ENCODE measurements at places on chromosomes 16 and 17. TPM values are rescaled to one million over a fixed set of nuclear protein-coding genes. Genes with fewer than 3 reads are reported as not detected.
A peak's percentile ranks its signal among the peaks of the same experiment; 100 is the strongest.

Gene C16orf92
- not detected for total RNA-seq

Gene KAT8
- 55.0 TPM for total RNA-seq

DNA sequence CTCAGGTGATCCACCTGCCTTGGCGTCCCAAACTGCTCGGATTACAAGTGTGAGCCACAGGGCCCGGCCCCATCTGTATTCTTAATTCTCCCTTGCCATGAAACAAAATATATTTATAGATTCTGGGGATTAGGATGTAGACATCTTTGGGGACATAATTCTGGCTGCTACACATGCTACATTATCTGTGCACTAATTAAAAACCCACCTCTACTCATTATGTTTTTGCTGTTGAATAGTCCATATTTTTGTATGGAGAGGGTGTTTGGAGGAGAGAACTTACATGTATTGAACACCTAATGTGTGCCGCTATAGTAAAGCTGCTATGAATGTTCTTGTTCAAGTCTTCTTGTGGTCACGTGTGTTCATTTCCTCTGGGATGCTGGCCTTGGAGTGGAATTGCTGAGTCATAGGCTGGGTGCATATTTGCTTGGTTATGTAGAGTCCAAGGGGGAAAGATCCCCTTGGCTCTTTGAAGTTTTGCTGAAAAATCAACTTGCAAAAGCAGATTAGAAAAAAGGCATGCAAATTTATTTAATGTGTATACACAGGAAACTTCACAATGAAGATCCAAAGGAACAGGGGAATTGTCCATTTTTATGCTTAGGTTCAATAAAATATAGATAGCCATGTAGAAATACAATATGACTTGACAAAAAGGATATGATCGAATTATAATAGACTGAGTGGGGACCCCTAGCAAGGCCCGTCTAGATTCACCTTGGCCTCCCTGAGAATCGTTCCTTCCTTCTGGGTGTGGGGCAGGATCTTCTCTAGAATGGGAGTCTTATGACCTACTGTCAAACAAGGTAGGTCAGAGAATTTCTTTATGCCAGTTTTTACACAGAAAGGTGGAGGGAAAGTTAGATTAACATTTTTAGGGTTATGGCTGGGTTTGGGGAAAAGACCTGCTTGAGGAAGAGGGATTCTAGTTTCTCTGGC is 42.1 kb upstream of the GPRC5B start:
- DNase-seq = no peak

DNA sequence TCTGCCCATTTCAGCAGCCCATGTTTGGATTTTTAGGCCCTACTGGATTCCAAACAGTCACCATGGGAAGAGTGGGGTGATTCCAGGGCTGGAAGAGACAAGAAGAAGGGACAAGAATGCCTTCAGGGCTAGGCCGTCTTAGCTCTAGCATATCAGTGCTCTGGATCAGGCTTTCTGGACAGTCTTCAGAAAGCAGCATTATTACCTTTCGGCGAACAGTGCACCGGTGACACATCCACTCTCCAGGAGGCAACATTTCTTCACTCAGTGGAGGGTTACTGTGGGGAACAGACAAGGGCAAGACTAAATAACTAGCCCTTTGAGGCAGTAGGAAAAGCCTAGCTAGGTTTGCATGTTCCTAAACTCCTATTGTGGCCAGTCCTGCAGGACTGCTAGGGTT is 23.9 kb upstream of the DHRS13 start:
- DNase-seq = no peak

- DNase-seq = no peak
These were observed 187.3 kb downstream of the CYB561 start for GRCh38 chr17:63258785-63259184.

Gene MYBBP1A
- 60.2 TPM for total RNA-seq

Gene KRTAP2-1
- not detected for total RNA-seq

GRCh38 chr17:66330646-66331037 is 28.2 kb downstream of the PRKCA start:
- DNase-seq = no peak

GRCh38 chr16:81634380-81635062 is 144.6 kb upstream of the PLCG2 start:
- DNase-seq = no peak

Gene NOS2
- 0.07 TPM for total RNA-seq

DNA sequence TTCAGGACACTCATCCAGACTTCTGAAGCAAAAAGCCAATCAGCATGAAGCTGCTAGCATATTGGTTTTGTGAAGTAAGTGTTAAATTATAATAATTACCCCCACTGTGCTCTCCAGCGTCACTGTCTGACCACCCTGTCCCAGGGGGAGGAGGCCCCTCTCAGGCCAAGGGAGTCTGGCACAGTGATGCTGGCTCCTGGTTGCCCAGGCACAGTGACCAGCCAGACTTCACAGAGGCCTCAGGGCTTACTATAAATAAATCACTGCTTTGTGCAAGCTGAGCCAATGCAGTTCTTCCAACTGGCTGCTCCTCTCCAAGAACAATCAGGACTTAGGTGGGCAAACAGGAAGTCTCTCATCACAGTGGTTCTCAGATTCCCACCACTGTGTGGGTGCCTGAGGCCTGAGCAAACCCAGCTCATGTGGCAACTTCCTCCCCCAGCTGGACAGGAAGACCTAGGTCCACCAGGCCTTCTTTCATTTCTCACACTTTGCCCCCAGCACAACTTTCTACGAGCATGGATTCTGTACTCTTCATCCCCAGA is 1.7 kb upstream of the DBNDD1 start:
- peak; percentile 49 for DNase-seq

DNA sequence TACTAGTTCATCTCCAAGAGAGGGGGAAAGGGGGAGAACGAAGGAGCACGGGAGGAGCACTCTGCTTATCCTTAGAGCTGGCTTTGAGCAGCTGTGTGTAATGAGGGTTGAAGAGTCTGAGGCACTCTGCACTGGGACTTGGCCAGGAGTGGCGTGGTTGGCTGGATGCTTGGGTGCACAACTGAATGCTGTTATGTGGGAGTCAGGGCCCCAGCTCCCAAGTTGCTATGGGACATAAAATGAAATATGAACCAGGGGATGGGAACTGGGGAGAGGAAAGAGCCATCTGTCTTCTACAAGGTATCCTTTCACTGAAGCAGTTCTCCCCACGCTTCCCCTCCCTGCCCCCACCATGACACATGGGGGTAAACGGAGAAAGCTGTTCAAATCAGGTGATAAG is 105.9 kb upstream of the ANKFN1 start:
- DNase-seq = no peak

GRCh38 chr17:83034525-83034924 is 44.9 kb upstream of the METRNL start:
- no peak for DNase-seq

Gene WDR45B
- total RNA-seq = 36.5 TPM

- peak; percentile 99 for DNase-seq
These were observed 43.2 kb upstream of the MRPS23 start for GRCh38 chr17:57892820-57893595.

GRCh38 chr17:77571155-77571981 is 387.1 kb upstream of the TNRC6C start:
- DNase-seq = no peak

DNA sequence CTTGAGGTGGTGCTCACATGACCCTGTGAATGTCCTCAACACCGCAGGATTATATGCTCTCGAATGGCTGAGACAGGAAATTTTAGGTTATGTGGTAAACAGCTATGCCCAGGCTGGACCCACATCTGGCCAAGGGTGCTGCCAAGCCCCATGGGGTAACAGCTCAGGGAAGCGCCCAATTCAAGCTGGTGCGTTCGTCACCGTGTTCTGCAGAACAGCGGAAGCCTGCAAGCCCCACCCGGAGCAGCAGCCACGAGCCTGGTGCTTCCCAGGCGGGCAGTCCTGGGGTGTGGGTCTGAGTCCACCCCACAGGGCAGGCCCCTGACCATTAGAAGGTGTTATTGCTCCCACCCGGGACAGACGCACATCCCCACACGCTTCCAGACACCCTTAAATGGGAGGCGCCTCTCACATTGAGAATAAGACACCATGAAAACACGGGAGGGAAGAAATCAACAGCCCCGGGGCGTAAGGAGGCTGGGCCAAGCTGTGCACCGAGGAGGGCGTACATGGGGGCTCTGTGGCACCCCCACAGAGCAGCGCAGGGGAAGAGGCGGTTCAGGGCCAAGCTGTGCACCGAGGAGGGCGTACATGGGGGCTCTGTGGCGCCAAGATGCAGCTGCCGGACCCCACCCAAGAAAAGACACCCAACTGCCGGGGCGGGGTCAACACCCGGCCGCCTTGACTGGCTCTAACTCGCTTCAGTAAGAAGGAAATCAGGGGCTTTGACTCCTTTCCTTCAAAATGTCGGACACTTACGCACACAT is 2.9 kb upstream of the CYBA start:
- DNase-seq = no peak

Gene MYCBPAP
- total RNA-seq = not detected

- DNase-seq = peak; percentile 53
These were observed 29.9 kb downstream of the PEMT start for GRCh38 chr17:17561408-17562145.

DNA sequence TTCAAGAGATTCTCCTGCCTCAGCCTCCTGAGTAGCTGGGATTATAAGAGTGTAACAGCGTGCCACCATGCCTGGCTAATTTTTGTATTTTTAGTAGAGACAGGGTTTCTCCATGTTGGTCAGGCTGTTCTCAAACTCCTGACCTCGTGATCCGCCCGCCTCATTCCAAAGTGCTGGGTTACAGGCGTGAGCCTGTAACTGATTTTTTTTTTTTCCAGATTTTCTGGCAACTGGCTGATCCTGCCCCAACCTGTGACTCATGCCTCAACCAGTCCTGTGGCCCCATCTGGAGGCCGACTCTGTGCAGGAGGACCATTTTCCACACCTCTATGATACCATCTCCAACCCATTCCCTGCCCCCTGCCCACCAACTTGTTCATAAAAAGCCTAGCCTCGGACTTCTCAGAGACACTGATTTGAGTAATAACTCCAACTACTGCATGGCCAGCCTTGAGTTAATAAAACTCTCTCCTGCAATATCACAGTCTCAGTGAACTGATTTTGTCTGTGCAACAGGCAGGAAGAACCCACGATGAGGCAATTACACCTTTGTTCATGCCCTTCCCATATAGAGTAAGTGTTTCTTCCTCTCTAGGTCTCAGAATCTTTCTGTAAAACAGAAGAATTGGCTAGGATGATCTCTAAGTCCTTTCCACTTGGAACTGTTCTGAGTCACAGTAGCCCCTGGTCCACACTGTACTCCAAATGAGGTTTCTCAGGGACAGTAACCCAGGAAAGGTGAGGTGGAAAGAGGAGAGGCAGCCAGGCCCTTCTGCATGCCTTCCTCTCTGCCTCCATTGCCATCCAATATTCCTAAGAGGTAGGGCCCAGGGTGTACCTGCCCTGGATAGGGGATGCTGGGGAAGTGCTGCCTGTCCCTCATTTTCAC is 8.8 kb upstream of the CNOT1 start:
- DNase-seq = no peak

DNA sequence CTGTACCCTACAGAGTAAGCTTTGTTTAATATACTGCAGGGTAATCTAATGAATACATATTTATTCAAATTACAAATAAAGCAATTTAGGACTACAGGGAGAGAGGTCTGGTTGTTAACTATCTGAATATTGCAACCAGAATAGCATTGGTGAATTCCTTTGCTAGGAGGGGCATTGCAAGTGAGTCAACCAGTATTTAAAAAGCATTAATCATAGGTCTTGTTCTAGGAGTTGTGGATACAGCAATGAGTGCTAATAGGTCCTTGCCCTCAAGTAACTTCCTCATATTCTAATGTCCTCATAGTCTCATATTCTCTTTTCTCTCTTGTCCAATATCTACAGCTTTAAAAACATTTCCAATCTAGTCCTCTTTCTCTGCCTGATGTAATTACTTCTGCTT is 531.4 kb downstream of the CDH11 start:
- no peak for DNase-seq

Gene CDH1
- not detected for total RNA-seq

Gene NATD1
- 15.6 TPM for total RNA-seq

Gene PHAF1
- 63.4 TPM for total RNA-seq

- DNase-seq = no peak
These were observed 563 bp downstream of the ZACN start for GRCh38 chr17:76079535-76079955.

Gene NPIPB9
- total RNA-seq = not detected

DNA sequence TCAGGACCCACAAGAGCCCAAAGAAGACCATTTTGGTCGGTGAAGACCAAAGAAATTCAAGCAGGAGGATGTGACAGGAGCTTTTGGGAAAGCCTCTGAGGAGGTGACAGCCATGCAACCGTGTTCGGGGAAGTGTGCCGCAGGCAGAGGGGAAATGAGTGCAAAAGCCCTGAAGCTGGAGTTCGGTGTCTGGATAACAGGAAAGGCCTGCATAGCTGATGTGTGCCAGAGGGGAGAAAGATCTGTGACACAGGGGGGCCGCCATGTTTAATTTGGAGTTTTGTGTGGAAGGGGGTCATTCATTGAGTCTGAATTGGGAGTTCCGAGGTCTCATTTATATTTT is 870 bp upstream of the ZC3H7A start:
- DNase-seq = no peak

Gene CCDC200
- not detected for total RNA-seq

Gene CWC25
- 14.4 TPM for total RNA-seq

Gene KRTAP4-5
- not detected for total RNA-seq

Gene TLCD2
- total RNA-seq = 0.81 TPM

Gene GUCY2D
- total RNA-seq = not detected

- DNase-seq = peak; percentile 78
These were observed 1.0 kb downstream of the ORAI3 start for GRCh38 chr16:30949650-30950515.

Gene CLEC18B
- total RNA-seq = not detected

DNA sequence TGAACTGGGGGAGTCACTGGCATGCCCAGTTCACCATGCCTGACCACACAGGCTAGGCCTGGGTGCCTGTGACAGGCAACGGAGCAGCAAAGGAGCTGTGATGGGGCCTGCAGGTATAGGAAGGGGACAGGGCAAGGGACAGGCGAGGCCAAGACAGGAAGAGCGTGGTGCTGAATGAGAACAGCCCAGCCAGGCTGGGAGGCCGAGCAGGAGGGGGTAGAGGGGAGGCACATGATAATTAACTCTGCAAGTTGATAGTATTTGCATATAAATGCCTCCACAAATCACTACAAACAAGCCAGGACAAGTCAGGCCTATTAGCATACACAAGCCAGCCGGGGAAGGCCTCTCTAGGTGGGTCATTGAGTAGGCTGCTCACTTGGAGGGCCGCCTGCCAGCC is 7.8 kb downstream of the ZFHX3 start:
- DNase-seq = peak; percentile 11
